ENCODE measurements at places on chromosomes 2 and 18.
A peak's percentile ranks its signal among the peaks of the same experiment; 100 is the strongest.

GRCh38 chr2:160423126-160423525 lies 70.5 kb downstream of the RBMS1 start:
- DNase-seq, result no peak

DNA sequence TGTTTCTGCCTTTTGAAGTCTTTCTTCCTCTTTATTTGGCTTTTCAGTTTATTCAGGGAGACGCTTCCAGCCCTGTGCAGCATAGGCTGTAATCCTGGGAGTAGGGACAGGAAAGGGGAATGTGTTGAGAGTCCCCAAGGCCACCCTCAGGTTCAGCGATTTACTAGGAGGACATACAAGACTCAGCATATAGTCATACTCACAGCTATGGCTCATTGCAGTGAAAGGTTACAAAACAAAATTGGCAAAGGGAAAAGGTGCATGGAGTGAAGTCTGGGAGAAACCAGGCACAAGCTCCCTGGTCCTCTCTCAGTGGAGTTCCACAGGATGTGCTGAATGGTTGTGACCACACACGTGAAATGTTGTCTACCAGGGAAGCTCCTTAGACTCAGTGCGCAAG lies 49.6 kb upstream of the ZNF638 start:
- DNase-seq, result peak; percentile 15

DNA sequence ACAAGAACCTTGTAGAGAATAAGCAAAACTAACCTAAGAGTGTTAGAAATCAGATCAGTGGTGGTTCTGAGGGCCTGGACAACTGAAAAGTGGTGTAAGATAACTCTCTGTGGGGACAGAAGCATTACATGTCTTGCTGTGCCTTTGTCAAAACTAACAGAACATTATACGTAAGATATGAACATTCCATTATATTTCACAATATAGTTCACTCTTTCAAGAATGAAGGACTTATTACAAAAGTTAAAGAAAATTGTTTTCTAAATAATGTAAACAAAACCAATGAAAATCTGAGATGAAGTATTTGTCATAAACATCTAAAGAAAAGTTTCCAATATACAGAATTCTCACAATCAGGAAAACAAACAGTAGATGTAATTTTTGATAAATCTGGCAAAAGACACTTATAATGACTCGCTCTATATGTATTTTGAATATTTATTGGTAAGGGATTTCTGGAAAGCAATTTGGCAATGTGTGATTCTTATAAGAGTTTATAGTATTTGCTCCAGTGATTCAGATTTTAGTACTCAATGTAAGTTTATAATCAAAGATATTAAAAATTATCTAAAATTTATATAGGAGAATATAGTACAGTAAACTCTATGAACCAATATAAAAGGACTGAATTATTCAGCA lies 258.4 kb downstream of the CD226 start:
- DNase-seq, result no peak

GRCh38 chr2:231355508-231356465 lies 39.7 kb upstream of the B3GNT7 start:
- DNase-seq, result no peak

GRCh38 chr2:8416849-8417832 lies 264.7 kb upstream of the ID2 start:
- no peak for DNase-seq

DNA sequence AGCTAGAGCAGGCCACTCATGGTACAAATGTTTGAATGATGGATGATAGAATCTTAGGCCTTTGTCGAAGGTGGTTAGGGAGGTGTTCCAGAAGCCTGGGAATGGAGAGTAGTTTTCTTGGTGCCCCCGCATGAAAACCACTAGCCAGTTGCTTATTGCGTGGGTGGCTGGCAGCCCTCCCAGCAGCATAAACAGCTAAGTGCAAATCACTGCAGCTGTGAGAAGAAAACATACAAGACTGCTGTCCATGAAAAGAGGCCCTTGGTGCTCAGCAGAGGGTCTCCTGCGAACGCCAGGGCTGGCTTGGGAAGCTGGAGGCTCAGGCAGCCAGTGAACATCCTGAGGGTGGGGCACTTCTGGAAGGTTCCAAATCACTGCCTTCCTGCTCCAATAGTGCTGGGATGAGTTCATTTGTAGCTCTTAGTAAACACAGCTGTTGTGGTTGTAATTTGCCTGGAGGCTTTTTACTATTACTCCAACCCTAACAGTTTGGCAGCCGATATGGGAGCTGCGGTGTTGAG lies 118.8 kb downstream of the MGAT5 start:
- no peak for DNase-seq

- no peak for DNase-seq
Measured at GRCh38 chr18:58552057-58552461, 76.8 kb downstream of the ALPK2 start.

- no peak for DNase-seq
Measured at GRCh38 chr2:1884933-1885580, 140.7 kb upstream of the PXDN start.

GRCh38 chr2:215900843-215901242 lies 112.5 kb downstream of the MREG start:
- DNase-seq, result no peak

DNA sequence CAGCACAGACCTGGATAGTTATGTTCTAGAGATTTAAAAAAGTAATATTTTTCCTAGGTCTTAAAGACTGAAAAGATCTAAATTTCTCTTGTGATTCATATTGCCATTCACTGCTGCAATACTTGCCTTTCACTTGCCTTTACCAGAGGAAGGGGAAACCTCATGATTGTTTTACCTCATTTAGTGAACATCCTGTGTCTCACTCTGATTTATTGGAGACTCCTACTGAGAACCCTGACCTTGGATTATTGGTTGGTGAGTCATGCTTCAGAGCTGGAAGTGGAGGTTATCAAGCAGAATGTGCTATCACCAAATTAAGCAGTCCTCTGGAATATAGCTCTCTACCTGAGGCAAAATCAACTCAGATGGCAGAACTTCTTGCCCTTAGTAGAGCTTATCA lies 500.5 kb downstream of the TSN start:
- DNase-seq, result no peak

- no peak for DNase-seq
Measured at GRCh38 chr2:75822336-75822735, 111.6 kb upstream of the GCFC2 start.

DNA sequence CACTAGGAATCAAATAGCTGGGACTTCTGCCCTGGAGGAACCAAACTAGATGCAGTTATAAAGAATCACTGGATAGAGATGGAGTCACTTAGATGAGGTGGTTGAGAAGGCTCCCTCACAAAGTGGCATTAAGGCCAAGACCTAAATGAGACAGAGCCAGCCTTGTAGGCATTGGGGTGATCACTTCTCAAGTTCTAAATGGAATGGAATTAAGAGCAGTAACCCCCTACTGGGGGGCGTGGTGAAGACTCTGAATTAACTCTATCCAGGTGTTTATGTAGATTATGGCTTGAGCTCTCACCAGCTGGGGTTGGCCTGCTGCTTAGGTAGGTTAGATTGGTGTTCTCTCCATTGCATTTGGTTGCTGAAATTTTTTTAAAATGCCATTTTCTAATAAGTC lies 71.3 kb downstream of the TTC27 start:
- DNase-seq, result no peak

DNA sequence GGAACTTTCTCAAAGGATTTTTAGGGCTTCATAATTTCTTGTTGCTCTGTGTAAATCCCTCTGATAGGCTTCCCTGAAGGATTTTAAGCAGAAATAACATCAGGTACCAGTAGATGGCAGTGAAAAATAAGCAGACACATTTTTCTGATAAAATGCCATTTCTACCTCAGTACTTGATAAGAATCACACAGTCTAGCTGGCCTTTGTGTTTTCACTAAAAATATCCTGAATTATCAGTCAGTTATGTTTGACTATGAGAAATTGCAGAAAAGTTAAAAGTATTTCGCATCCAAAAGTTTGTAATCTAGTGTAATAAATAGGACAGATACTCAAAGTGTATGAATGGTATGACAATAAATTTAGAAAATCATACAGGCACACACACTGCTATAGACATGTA lies 68.7 kb downstream of the DNAJC10 start:
- peak; percentile 13 for DNase-seq

DNA sequence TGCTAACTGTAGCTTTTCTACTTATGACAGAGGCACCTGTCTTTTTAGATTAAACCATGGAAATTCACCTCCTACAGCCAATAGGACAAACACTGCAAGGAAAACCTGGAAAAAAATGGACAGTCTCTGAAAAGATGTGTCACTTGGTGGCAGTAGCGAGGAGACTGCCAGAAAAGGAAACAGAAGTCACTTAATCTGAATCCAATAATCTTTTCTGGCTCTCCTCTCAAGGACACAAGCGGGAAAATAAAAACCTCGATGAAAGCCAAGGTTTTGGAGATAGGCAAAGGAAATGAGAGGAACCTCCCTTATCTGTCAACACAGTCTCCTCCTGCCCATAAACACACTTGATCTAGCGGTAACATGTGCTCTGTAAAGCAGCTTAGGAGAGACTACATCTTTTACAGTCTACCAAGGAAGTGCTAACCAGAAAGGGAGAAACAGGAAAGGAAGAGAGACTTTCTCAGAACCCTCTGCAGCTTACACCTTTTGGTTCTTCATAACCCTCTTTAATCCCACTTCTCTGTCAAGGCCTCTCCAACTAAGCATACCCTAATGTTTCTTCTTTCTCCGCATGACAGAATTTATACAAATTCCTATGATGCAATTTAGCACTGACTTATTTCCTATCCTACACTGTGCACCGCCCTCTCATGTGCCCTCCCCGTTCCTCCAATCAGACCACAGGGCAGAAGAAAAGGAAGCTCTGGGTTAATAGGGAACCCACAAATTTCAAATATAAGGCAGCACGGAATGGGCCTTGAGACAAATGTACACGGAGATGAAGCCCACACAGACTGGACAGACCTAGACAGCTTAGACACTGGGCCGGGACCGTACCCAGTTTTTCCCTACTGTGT lies 52.8 kb downstream of the CLASP1 start:
- DNase-seq, result no peak

DNA sequence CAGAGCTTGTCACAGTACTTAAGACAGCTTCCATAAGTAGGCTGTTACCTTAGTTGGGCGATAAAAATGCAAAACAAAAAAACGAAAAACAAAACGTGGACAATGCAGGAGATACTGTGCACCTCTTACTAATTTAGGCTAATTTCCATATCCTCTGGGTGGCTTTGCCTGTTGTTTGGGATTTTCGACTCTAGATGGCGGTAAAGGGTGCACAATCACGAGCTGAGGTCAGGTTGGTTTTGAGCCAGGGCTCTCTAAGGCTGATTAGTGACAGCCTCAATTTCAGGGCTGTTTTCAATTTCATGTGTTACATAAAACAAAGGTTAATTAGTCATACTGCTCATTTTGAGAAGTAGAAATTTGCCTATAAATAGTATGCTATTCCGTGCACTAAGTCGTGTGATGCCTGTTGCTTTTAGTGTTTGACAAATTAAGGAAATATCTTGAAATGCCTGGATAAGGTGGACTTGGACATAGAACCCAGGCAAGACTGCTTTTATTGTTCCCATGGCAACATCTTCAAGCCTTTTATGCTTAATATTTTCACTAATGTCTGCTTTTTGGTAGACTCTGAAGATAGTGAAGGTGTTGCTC lies 493.1 kb downstream of the SOCS6 start:
- DNase-seq, result peak; percentile 13

- no peak for DNase-seq
Measured at GRCh38 chr2:100821911-100822265, 1.9 kb downstream of the NPAS2 start.

- no peak for DNase-seq
Measured at GRCh38 chr2:104774631-104775030, 79.3 kb upstream of the POU3F3 start.

DNA sequence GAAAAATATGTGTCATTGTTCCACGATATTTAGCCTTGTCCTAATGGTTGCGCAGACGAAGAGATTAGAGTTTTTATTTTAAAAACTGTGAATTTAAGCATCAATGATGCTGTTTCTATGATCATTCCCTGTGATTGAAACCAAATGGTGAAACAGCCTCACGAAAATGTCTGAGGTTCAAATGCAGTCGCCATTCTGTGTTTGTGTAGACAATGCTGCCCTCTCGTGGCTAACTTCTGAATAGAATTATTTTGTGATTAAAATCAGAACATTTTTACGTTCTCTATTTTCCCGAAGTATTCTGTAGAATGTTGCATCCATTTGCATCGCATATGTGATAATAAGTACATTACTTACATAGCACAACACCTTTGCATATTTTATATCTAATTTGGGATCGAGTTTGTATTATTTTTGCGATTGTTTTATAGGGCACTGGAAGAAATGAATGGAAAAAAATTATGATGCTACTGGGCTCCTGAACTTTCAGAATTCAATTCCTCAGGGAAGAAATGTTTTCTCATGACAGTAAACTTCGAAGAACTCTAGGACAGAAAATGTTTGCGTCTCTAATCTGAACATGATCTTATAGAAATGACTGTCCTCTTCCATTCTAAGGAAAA lies 54.8 kb upstream of the CREB1 start:
- DNase-seq, result peak; percentile 22

GRCh38 chr18:72555968-72556367 lies 11.8 kb upstream of the CBLN2 start:
- DNase-seq, result no peak
